ENCODE measurements at places on chromosomes 11 and 22.

DNA sequence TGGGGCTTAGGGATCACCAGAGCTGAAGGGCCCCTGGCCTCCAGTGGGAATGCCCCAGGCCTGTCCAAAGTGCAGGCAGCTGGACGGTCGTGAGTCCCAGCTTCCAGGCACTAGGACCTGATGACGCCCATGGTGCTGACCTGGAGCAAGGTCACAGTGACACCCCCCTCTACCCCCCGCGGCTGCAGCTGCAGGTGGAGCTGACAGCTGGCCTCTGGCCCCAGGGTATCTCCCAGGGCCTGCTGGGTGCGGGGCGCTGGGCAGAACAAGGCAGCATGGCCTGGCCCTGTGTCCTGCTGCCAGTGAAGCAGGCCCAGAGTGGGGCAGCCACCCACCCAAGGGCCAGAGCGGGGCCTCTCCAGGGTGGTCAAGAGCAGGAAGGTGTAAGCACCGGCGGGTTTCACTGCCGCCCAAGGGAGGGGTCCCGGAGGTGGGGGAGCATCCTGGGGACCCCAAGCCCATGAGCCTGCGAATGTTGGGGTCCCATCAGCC lies 553 bp upstream of the TCIRG1 start:
- no peak for DNase-seq

- no peak for DNase-seq
These were observed 164.0 kb downstream of the MN1 start for GRCh38 chr22:27637604-27638003.

DNA sequence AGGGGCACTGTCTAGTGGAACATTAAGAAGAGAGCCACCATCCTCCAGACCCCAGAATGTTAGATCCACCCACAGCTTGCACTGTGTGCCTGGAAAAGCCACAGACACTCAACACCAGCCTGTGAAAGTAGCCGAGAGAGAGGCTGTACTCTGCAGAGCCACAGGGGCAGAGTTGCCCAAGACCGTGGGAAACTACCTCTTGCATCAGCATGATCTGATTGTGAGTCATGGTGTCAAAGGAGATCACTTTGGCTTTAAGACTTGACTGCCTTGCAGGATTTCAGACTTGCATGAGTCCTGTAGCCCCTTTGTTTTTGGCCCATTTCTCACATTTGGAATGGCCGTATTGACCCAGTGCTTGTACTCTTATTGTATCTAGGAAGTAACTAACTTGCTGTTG lies 115.9 kb upstream of the CCDC179 start:
- no peak for DNase-seq

DNA sequence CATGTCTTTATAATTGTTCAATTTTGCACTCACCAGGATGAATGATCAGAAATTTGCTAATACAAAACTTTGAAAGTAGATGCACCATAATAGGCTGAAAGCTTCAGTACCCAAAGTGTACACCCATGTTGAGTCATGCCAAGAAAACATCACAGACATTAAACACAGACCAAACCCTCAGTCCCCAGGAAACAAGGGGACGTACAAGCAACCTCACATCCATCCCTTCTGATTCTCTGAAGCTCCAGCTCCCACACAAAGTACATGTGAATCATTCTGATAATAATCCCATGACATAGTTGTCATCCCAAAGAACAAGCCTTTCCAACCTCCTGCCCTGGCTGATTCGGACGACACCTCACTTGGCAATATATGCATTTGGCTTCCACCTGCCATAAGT lies 183.8 kb downstream of the SNX19 start:
- no peak for DNase-seq

- DNase-seq: no peak
These were observed 15.3 kb downstream of the POU2AF2 start for GRCh38 chr11:111260811-111261210.

DNA sequence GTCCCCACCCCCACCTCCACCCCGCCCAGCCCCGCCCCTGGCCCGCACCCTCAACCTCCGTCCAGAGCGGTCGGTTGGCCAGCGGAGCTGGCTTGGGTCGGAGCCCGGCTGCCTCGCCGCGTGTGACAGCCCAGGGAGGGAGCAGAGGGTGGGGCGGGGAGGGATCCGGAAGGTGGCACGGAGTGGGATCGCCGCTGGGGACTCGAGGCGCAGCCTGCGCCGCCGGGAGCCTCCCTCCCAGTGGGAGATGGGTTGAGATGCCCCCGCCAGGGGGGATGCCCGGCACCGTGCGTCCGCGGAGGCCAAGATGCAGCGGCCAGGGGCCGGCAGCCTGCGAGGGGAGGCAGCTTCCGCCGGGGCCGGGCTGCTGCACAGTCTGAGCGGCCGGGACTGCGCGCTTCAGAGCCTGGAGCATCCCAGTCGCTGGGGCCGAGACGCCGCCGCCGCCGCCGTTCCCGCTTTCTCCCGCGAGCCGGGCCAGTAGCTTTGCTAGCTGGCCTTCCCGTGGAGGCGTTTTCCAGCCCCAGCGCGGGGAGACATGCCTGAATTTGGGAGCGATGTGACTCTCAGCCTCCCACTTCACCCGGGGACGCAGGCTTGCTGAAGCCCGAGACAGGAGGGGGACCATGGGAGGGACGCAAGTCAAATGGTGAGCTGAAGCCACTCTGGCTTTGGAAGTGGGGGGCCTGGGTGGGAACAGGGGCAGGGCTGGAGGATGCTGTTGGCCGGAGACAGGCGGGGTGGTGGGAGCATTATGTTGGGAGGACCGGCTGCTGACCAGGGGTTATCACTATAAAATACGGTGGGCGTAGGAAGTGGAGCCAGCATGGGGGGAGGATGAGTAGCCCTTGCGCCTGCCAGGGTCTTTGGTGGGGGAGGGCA lies 40.2 kb downstream of the DIXDC1 start:
- DNase-seq: peak; percentile 22

GRCh38 chr22:37640591-37641560 lies 1.4 kb downstream of the SH3BP1 start:
- DNase-seq: no peak

DNA sequence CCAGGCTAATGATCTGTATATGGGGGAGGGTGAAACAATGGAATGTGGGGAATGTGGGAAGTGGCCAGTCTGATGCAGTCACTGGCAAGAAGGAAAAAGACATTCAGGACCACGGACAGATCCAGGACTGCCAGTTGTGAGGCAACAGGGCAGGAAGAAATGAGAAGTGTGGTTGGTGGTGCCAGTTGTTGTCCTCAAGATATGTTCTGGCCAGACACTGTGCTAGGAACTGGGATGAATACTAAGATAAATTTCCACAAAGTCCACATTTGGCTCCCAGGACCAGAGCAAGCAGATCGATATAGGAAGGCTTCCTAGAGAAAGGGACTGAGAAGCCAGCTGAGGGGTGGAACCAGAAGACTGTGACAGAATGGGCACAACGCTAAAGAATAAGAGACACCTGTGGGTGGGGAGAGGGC lies 6.8 kb upstream of the TPBGL start:
- peak; percentile 23 for DNase-seq

- no peak for DNase-seq
These were observed 112.7 kb downstream of the ZBTB16 start for GRCh38 chr11:114172055-114172861.

- peak; percentile 52 for DNase-seq
These were observed 58.5 kb downstream of the UBASH3B start for GRCh38 chr11:122714004-122714403.

GRCh38 chr11:64125676-64126075 lies 40.2 kb downstream of the MACROD1 start:
- DNase-seq: no peak
